ENCODE measurements at places on chromosomes 12 and 14. TPM values are rescaled to one million over a fixed set of nuclear protein-coding genes. Genes with fewer than 3 reads are reported as not detected.

TSPAN19 gene
- not detected for total RNA-seq

P3H3 gene
- total RNA-seq = 42.4 TPM

DHRS4 gene
- total RNA-seq = 16.2 TPM

FOS gene
- 51.5 TPM for total RNA-seq

NCAPD2 gene
- 132 TPM for total RNA-seq

OR4N5 gene
- not detected for total RNA-seq

Data from H1 (cell line).